ENCODE measurements at places on chromosomes 3 and 15. TPM values are rescaled to one million over a fixed set of nuclear protein-coding genes. Genes with fewer than 3 reads are reported as not detected.

The ISL2 gene
- not detected for total RNA-seq

The TMEM40 gene
- total RNA-seq = not detected

DNA sequence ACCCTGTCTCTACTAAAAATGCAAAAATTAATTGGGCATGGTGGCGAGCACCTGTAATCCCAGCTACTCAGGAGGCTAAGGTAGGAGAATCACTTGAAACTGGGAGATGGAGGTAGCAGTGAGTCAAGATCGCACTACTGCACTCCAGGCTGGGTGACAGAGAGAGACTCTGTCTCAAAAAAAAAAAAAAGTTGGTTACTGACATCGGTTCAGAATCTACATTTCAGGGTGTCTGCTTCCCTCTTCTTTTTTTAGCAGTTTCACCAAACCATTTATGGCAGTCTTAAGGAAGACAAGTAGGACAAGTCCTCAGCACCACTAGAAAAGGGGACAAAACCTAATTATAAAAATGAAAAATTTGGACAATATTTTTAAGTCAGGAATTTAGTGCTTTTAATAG is 3.3 kb upstream of the USP4 start:
- DNase-seq = no peak

GRCh38 chr15:43274136-43274535 is 7.4 kb upstream of the TGM5 start:
- no peak for DNase-seq

DNA sequence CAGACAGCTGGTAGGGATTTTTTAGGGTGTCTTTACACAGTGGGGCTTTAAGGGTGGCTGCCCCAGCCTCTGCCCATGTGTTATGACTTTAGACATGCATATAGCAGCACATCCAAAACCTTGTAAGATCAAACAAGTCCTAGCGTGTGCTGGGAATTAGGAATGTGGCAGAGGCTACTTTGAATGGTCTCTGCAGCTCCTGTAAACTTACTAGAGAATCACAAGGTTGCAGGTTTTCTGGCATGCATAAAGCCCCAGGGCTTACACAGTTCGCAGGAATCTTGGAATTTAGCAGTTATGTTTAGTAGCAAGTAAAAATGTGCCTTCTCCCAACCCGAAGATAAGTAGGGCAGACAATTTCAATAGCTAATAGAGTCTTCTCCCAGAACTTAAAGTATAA is 46.9 kb upstream of the COL6A6 start:
- no peak for DNase-seq

GRCh38 chr15:57580428-57580827 is 11.3 kb upstream of the MYZAP start:
- no peak for DNase-seq

DNA sequence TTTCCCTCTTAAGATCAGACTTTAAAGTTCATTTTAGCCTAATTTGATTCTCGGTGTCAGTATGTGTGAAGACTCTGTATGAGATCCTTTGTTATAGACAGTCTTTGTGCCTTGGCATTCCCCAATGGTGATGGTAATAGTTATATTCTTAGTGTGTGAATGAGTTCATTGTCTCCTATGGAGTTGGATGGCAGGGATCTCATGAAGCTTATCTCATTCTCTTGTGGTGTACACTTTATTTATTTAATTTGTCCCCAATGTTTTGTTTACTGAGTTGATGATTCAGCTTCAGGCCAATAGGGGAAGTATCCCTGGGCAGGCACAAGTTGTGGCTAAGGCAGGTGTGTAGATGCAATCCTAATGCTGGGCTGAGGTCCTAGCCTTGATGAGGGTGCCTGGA is 222.0 kb upstream of the DPPA4 start:
- DNase-seq = no peak
